Activated CD4-positive, CD25-positive, alpha-beta regulatory T cell (primary cell): ENCODE measurements at places on chromosomes 2 and 18.

DNA sequence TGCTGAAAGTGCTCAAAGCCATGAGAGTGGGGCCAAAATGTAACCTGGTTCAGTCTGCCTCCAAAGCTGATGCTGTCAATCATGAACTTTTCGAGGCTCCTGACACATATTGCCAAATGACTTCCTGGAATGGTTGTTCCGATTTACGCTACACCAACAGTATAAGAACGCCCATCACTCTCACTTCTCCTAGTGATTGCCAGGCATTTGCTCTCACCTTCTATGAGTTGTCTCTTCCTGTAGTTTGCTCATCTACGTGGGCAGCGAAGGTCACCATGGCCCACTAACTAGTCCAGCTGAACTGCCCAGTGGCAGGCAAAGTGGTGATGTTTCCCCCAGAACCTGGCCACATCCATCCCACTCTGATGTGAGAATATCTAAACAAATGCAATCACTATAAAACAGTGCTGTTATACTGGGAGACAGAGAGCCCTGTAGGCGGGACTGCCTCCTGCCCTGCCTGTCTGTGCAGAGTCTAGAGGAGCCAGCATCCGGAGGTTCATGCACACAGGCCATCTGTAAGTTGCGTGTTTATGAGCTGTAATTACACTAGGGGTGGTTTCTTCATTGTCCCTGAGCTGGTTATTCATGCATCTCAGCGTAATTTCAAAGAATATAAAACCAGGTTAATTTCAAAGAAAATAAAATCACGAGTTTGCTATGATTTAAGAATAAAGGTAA lies 8.8 kb upstream of the CABLES1 start:
- no peak for DNase-seq

- no peak for DNase-seq
These were observed 112.5 kb upstream of the CREB1 start for GRCh38 chr2:207417301-207417718.

DNA sequence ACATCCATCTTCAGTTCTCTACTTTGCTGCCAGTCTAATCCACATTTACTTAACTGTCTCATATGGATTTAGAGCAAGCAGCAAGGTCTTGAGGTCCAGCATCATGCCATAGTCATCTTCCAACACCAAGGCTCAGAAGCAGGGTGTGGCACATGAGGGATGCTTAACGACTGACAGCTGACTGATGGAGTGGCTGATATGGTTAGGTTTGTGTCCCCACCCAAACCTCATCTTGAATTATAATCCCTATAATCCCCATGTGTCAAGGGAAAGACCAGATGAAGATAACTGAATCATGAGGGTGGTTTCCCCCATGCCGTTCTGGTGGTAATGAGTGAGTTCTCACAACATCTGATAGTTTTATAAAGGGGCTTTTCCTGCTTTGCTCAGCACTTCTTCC lies 257.3 kb downstream of the NBAS start:
- no peak for DNase-seq

GRCh38 chr2:36476411-36476810 lies 120.8 kb downstream of the CRIM1 start:
- DNase-seq = no peak

DNA sequence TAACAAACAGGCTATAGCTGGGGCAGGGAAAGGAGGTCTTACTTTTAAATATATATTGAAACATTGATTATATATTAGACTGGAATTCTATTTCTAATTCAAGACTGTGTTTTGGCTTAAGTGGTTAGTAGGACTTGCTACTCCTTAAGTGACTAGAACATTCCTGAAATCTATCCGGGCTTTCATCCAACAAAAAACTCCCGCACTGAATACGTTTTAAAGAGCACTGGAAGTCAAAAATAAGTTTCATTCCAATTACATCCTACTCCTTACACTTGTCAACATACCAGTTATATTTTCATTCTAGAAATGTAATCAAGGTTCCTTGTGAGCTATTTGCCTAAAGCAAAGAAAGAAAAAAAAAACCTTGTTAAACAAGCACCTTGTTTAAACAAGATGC lies 204.6 kb downstream of the SP3 start:
- DNase-seq = no peak

- no peak for DNase-seq
These were observed 18.2 kb downstream of the ASPRV1 start for GRCh38 chr2:69943000-69943842.

GRCh38 chr18:10751653-10752052 lies 225.8 kb downstream of the NAPG start:
- no peak for DNase-seq

- no peak for DNase-seq
These were observed 229.4 kb downstream of the ZNF516 start for GRCh38 chr18:76265497-76266235.

DNA sequence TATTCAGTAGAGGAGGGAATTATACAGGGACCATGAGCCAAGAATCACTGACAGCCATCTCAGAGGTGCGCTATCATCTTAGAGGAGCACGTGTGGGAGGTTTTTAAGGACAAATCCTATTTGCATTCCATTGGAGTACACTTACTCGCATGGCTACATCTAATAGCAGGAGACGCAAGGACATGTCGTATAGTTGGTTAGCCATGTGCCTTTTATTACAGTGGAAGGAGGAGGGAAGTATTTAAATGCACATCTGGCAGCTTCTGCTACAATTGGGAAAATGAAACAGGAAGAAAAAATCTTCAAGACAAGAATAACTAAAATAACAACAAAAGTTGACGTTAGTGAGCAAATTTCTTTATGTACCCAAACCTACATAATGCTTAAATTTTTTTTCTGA lies 86.5 kb upstream of the UGP2 start:
- no peak for DNase-seq

DNA sequence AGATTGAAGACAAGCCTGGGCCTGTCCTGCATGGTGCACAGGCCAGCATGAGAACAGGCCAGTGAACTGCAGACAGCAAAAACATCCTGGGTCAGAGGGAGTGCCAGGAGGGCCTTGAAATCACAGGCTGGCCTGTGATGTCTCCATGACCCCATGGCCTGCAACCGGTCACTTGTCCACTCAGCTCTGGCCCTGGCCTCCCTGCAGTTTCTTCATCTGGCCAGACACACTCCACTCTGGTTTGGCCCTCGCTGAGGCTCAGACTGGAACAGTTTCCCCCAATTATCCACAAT lies 12.6 kb downstream of the CYRIA start:
- no peak for DNase-seq

- no peak for DNase-seq
These were observed 164.2 kb downstream of the C1D start for GRCh38 chr2:67898595-67898994.

GRCh38 chr2:239454507-239454906 lies 53.7 kb upstream of the HDAC4 start:
- DNase-seq = no peak

- no peak for DNase-seq
These were observed 52.9 kb downstream of the SATB2 start for GRCh38 chr2:199404841-199405240.

DNA sequence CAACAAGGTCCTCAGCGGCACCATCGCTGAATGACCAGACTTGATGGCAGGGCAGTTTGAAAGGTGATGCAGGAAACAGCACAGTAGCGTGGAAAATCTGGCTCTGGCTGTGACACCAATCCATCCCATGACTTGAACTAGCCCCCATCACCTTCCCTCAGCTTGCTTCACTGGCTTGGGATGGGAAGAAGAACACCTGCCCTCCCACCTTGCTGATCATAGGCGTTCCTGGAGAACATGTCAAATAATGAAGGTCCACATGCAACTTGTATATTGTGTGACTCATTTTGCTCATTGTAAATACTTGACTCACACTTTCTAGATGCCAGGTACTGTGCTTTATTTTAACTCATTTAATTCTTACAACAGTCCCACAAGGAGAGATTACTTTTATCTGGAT lies 292.4 kb upstream of the SPRED2 start:
- no peak for DNase-seq

DNA sequence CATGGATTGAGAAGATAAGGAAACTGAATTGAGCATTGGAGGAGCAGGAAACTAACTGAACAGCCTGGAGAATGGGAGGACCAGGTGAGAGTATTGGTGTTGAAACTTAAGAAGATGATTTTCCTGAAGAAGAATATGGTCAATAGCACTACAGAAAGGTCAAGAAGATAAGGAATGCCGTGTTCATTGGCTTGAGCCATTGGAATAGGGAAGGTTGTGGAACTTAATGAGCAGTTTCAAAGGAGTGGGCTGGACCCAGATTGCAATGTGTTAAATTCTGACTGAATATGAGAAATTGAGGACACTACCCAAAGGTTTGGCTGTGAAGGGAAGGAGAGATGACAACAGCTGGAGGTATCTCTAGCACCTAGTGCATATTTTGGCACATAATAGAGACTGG lies 19.0 kb downstream of the KCMF1 start:
- DNase-seq = no peak

DNA sequence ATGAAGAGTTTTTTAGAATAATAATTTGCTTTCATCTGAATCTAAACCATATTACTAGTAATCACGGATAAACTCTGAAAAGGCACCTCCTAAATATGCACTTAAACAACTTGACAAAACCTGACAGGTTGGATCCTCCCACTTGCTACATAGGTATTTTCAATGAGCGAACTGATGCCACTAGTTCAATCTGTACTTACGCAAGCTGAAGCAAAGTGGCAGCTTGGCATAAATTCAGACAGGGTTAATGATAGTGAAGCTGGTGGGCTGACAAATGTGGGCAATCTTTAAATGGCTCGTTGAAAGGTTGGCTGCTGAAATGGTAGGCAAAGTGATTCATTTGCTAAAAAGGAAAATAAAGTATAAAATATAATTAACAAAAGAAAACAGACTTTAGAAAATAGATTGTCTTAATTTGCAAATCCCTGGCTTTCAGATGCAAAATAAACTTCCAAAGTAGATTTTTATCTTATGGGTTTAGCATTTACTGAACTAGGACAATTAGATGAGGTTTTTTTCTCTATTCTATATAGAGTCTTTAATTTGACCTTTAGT lies 1713.5 kb upstream of the SLC39A10 start:
- DNase-seq = no peak

DNA sequence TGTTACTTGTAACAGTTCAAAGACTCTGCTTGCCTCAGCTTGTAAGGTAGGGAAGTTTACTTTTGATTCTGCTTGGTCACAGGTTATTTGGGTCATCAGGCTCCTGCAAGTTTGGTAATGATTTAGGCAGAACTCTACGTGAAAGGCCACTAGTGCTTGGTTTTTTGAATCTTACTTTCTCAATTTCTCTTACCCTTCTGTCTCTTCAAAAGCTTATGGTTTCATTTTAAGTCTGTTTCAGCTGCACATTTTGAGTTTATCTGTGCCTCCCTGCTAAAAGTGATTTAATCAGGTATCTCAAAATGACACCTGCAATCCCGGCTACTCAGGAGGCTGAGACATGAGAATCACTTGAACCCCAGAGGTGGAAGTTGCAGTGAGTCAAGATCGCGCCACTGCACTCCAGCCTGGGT lies 26.3 kb upstream of the MOCOS start:
- no peak for DNase-seq

- no peak for DNase-seq
These were observed 90.9 kb upstream of the CXCR4 start for GRCh38 chr2:136208682-136209420.

DNA sequence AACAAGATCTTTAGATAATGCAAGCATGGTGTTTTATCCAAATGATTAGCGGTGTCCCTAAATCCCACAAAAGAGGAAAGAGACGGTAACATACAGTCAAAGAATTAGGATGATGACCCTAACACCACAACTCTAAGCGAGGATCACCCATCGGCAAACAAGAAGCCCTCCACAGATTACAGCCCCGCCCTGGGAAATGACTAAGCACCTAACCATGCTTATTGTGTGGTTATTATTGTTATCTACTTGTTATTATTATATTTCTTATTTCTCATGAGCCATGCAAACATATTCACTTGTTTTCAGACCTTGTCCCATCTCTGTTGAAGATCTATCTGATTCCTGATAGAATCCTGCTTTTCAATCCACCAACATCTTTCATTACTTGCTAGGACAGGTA lies 651.3 kb downstream of the NYAP2 start:
- no peak for DNase-seq

DNA sequence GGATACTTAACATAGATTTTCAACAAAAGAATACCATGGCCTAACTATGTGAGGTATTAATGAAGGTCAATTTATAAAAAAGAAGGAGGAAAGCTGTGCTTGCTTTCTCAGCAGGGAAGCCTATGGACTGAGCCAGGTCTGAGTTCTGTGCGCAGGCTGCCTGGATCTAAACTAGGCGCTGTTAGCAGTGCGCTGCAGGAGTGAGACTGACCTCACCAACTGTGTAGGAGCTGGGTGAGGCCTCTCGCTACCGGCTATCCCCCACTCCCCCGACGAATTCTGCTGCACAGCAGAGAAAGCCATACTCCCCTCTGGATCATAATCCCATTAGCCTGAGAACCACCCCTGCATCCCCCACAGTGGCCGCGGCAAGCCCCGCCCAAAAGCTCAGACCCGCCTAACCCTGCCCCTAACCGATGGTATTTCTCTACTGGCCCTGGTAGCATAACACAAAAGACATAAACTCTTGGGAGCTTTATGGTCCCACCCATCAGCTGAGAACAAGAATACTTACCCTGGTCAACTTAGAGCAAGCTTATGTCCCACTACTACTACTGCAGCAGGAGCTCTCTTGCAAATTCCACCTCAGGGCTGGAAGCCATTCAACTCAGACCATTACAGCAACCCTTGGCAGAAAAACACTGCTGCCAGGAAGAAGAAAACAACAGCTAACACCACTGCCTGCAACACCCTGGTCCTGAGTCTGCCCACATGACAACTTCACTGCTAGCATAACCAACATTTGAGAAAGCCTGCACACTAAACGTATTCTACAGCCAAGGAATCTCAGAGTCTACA lies 28.0 kb downstream of the SULT1C2 start:
- no peak for DNase-seq
